ENCODE measurements at places on chromosomes 1 and 21.

DNA sequence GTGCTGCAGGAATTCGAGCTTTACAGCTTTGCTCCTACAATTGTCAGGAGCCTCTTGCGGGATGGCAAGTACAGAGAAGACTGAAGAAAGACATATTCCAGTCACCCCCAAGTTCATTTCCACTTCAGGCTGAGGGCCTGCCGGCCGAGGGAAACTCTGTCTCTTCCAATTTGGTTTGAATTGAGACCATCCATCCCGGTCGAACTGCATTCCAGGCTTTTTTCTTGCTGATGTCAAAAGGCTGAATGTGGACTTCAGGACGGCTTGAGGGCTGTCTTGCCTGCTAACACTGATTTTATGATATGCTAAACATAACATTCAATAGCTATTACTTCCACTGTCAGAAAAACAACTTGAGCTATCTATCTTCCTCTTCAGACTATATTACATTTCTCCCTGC lies 79.8 kb upstream of the PLXNA2 start:
- no peak for DNase-seq

- DNase-seq, result no peak
Observed at GRCh38 chr1:85274969-85275453, 1.4 kb downstream of the BCL10 start.

DNA sequence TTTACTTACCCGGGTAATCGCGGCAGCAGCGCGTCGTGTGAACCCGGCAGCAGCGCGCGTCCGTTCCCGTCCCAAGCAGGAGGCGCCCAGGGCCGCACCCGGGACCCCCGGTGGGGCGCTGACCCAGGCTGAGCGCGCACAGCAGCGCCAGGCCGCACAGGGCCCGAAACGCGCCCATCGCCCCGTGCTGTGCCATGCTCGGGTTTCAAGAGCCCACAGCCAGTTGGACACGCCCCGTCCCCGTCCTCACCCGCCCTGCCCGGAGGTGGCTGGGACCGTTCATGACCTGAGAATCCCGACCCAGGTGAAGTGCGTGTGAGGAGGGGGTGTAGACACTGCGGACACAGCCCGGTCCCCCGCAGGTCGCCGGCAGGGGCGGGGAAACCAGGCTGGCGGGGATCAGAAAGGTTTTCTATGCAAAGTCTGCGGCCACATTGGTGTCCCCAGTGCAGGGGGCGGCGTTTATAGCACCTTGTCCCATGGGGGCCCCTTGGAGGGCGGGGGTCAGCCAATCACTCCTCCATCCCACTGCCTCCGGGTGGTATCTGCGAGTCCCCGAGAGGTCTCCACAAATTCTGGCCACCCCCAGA lies at the start of gene TNFRSF18:
Gene TNFRSF18, minus strand, starts transcription at position 217 of the 590 bp plus-strand sequence. Its CDS starts 21 bp downstream, at position 196.
- peak; percentile 73 for DNase-seq

DNA sequence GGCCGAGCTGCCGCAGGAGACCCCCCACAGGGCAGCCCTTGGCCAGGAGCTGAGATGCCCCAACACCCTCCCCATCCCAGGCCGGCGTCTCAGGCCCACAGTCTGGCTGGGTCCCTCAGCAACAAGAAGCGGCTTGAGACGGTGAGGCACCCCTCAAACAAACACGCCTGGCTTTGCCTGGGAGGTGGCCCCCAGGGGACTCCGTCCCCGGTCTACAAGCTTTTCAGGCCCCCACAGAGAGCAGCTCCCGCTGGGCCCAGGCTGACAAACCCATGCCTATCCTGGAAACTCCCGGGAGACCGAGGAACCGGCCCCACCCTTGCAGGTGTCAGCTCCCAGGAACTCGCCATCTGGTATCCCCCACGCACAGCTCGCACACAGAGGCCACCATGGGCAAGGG lies 67.0 kb downstream of the ARHGEF16 start:
- no peak for DNase-seq

DNA sequence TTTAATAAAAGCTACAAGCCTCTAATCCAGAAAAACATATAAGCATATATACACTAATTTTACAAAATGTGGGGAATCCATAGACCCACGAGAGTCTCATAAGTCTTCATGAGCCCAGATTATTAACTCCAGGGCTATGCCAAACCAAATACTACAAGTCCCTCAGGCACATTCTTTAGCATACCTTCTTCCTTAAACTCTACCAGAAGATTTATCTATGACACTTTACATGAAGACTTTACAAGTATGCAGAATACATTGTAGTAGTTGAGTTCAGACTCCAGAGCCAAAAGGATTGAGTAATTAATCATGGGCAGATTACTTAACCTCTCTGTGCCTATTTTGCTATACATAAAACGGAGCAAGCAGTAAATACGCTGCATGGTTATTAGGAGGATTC lies 793.7 kb upstream of the ADGRL2 start:
- no peak for DNase-seq

DNA sequence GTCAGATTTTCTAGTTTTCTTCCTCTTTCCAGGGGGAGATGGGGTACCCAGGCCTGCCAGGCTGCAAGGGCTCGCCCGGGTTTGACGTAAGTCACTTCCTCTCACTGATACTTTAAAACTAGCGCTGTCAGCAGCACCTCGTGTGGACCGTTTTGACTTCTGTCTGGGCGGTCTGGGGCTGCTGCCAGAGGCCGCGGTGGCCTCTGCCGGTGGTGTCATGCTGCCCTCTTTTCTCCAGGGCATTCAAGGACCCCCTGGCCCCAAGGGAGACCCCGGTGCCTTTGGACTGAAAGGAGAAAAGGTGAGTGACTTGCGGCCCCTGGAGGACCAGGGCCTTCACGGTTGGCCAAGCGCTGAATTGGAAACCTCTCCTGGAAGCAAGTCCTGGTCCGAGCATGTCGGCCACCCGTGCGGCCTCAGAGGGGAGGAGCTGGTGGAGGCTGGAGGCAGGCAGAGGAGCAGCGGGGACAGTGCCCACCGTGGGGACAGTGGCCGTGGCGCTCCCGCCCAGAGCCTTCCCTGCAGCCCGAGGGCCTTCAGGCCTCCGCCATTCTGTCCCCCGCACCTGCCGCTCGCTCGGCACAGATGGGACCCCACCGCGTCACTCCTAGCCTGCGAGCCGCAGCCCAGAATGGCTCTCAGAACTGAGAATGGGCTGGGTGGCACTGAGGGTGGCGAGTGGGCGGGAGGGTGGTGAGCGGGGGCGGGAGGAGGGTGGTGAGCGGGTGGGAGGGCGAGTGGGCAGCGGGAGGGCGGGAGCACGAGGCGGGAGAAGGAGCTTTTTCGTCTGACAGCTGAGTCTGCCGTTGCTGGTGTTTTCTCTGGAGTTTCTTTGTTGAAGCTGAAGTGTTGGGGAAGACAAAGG lies 9.4 kb downstream of the COL6A1 start:
- peak; percentile 59 for DNase-seq

DNA sequence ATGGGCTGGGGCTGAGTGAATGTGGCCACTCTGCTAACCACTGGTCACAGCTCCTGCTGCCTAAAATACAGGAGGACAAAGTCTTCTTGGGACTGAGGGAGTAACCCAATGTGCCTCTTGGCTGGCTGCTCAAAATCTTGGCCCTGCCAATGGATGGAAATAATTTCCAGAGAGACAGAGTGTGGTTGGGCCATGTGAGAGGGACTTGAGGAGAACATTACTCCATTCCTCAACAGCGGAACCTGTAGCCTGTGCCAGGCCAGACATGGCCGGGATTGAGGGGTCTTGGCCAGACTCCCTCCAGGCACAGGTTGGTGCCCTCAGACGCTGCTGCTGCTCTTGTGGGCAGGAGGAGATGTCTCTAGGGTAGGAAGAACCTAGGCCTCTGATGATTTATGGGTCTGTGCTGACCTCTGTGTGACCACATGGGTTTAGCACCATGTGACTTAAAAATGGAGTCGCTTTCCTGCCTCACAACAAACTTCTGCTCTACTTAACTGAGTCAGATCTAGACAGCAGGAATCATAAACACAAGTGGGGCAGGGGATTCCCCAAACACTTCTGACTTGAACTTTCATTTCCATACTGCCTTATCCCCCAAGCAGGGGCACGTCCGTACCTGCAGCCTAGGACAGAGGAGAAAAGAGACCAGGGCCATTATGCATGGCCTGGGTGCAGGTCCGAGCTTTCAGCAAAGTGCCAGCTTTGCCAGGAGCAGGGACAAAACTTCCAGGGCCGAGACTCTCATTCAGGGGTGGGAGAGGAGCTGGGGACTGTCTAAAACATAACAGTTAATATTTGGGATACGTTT lies 79.2 kb downstream of the CD34 start:
- no peak for DNase-seq

- DNase-seq, result no peak
Observed at GRCh38 chr1:43958351-43959255, 11.2 kb upstream of the DPH2 start.

- no peak for DNase-seq
Observed at GRCh38 chr1:58941471-58942289, 157.8 kb upstream of the JUN start.

- DNase-seq, result no peak
Observed at GRCh38 chr1:41030872-41031616, 9.5 kb upstream of the SLFNL1 start.

- DNase-seq, result no peak
Observed at GRCh38 chr1:33443080-33443704, 12.3 kb upstream of the PHC2 start.

DNA sequence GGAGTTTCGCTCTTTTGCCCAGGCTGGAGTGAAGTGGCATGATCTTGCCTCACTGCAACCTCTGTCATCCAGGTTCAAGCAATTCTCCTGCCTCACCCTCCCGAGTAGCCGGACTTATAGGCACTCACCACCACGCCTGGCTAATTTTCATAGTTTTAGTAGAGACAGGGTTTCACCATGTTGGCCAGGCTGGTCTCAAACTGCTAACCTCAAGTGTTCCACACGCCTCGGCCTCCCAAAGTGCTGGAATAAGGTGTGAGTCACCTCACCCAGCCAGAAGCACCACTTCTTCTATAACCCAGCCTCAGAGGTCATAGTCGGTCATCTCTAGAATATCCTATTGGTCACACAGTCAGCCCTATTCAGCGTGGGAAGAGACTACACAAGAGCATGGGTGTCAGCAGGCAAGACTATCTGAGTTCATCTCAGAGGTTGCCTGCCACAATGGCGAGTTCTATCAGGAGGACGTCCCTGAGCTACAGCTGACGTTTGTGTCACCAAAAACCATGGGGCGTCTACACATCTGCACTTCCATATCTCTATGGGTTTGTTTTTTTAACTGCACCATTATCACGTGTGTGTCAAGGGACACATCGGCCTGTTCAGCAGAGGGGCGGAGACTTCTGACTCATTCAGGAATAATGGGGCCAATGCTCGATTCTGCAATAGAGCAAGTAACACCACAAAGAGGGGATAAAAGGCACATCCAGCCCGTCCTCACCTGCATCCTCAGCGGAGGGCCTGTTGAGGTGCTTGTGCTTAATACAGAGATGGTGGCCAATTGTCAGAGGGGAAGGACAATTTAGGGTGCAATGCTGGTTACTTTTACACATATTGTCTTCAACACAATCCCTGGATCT lies 256.3 kb upstream of the IRF2BP2 start:
- DNase-seq, result no peak

DNA sequence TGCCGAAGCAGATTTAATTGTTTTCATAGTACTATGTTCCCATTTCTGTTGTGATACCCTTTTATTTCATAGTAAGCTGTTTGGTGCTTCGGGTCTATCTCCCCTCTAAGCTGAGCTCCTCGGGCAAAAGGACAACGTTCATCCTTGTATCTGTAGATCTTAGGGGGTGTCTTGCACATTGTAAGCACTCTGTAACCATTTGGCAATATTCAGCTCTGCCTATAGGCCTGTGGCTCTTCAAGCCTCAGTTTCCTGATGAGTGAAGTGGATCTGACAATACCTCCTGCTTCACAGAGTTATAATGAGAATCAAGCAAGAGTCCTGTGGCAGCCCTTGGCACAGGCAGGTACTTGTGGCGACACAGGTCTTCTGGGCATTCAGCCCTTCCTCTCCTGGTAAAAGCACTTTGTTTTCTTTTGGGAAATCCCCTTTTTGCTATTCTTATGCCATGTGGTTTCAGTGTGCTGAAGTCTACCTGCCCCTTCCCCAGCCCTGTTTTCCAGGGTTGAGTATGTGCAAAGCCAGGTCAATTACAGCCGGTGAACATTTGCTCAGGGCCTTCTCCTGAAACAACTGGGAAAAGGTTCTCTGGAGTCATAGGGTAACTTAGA lies 8.5 kb upstream of the EXO1 start:
- DNase-seq, result no peak

DNA sequence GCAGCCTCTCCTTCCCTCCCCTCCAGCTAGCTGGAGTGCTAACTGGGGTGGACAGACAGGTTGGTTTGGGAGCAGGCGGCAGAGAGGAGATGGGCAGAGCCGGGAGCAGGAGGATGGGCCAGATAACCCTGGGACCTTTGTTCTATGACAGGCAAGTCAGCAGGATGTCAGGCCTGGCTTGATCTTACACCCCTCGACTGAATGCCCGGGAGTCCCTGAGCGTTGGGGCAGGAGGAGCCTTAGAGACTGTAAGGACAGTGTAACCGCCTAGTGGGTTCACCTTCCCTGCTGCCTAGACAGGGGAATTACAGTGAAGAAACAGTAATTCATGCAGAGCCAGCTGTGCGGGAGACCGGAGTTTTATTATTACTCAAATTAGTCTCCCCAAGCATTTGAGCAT lies 60.2 kb downstream of the MDM4 start:
- DNase-seq, result no peak

GRCh38 chr1:173204693-173205092 lies 2.4 kb downstream of the TNFSF4 start:
- no peak for DNase-seq

DNA sequence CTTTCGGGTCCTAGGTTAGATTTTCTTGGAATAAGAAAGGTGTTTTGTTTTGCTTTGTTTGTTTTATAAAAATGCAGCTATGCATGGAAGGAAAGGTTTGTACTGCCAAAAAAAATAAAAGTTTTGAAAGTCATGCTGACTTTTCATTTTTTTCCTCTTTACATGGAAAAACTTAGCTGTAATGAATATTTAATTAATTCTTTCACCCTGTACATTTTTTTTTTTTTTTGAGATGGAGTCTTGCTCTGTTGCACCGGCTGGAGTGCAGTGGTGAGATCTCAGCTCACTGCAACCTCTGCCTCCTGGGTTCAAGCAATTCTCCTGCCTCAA lies 48.7 kb downstream of the NENF start:
- DNase-seq, result no peak

DNA sequence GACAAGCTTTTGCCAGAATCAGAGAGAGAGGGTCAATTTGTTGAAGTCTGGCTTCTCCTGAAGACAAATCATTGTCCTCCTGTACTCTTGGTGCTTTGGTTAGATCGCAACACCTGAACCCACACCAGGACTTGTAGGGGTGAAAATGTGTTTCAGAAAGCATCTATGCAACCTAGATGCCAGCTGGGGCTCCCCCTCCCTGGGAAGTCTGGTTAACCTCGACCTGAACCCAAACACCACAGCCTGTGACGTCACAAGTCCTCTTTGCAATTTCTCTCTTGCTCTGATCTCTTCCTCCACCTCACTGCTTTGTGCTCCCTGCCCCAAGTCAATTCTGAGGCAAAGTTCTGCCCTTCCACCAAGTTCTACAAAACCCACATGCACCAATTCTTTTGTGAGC lies 42.8 kb upstream of the USP24 start:
- no peak for DNase-seq

Measured in suprapubic skin (tissue), 4 donors.